ELR (cell line): ENCODE measurements at places on chromosomes 7 and 10.

- no peak for DNase-seq
Measured at GRCh38 chr7:45609180-45609579, 35.0 kb downstream of the ADCY1 start.

DNA sequence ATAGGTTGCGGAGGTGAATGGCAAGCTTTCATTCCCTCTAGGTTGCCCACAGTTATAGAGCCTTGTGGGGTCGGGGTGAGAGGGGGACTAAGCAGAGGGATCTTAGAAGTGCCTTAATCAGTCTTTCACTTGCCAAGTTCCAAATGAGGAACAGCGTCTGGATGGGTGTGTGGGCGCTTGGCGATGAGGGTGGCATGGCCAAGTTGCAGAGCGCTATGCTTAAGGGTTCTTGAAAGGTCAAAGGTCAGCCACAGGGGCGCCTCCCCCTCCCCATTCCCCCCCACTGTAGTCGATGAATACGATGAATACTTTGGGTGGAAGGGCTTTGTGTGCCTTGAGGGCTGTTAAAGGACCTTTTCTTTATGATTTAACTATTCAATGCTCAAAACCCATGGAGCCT, 185.0 kb downstream of the TCF7L2 start:
- DNase-seq, result no peak

DNA sequence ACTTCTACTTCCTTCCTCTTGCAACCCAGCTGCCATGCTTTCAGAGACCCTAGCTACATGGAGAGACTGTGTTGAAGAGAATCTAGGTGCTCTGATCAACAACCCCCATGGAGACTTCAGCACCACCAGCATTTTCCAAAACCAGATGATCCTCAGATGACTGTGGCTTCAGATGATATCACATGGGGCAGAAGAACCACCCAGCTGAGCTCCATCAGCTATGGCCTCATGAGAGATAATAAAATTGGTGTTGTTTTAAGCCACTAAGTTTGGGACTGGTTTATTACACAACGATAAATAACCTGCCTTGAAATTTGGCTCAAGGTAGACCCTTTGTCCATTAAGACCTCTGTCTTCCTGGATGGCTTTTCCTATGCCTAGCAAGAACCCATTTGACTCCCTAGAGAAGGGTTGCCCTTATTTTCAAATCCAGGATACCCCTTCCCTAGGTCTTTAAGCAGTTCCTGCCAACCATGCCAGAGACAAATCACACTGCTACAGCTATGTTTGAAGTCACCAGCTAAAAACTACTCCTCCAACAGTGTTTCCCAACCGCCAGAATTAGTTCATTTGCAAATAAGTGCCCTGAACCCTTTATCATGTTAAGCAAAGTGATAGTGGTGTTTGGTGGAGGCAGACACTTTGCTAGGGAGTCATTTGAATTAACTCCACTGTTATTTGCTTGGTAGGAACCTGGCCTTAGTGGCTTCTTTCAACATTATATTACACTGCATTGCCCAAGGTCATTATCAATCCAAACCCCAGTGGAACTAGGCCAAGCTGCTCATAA, 136.9 kb upstream of the PALS2 start:
- no peak for DNase-seq

GRCh38 chr10:3961082-3961481, 176.1 kb upstream of the KLF6 start:
- no peak for DNase-seq

DNA sequence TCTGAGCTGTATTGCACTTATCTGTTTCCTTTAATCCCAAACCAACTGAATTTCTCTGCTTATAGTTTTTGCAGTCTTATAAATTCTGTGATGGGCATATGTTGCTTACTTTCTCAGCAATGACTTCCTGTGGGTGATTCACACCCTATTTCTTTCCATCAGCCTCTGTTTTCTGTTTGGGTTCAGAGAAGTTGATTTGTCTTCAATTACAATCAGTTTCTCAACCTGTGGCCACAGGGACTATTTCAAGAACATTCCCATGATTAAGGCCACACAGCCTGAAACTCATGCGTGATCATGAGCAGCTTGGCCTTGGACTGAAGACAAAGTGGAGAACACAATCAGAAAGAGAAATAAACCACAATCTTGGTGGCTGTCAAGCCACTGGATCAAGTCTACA, 1174.6 kb upstream of the C7orf33 start:
- DNase-seq, result peak; percentile 26

DNA sequence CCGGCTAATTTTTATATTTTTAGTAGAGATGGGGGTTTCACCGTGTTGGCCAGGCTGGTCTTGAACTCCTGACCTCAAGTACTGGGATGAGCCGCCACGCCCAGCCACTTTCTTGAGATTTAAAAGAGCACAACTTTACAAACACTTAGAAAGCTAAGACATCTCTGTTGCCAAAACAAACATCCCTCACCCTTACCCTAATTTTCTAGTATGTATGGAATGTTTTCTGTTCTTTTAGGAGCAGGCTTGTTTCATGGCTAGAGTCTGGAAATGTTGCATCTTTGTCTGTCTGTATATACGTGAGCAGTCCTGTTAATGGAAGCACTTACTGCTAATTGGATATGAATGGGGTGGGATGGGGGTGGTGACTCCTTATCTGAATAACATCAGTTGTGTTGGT, 2.9 kb downstream of the OLAH start:
- DNase-seq, result no peak

GRCh38 chr10:7890781-7891180, 72.5 kb downstream of the TAF3 start:
- DNase-seq, result no peak
